Brain pericyte (primary cell): ENCODE measurements at places on chromosomes 4 and X.

DNA sequence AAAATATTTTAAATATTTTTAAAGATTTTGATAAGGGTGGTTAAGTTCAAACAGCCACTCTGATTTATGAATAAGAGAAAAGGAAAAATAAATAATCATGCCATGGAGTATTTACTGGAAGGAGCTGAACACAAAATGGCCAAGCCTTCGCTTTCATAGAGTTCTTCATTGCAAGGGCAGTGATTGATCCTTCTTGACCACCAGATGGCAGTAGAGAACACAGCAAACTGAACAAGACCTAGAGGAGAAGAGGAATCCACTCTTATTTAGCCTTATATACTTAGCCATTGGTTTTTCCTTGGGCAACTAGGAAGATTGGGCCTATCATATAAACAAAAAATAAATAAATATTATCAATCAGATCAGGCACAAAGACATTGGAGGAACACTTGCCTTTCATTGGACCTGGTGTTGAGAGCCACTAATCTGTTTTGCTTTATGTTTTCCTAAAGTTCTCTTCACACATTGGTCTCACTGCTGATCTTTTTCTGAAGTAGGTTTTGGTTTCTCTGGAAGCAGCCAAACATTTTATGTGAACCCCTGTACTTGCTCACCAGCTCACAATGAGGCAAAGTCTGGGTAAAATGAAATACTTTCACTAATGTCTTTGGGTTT lies 58.1 kb upstream of the PARM1 start:
- DNase-seq: peak; percentile 33

DNA sequence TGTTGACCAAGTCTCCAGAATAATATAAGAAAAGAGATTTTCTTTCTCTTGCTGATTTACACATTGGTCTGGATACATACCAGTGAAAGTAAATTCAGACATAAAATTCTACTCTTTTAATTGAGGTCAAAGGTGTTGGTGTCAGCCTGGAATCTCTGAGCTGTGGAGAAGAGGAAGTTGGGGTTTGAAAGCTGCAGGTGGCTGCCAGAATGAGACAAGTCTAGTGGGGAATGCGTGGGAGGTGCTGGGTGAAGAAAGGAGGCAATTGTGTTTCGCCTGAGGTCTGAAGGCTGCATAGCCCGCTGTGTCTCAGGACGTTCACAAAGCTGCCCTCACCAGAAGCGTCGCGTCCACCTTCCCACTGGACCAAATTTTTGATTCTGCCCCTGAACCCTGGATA lies 31.2 kb downstream of the PHEX start:
- DNase-seq: no peak

- DNase-seq: peak; percentile 22
Measured at GRCh38 chr4:304969-305680, at the start of gene ZNF732. Gene ZNF732, minus strand, starts transcription at chr4:305474. Its CDS starts 164 bp downstream, at chr4:305310.

DNA sequence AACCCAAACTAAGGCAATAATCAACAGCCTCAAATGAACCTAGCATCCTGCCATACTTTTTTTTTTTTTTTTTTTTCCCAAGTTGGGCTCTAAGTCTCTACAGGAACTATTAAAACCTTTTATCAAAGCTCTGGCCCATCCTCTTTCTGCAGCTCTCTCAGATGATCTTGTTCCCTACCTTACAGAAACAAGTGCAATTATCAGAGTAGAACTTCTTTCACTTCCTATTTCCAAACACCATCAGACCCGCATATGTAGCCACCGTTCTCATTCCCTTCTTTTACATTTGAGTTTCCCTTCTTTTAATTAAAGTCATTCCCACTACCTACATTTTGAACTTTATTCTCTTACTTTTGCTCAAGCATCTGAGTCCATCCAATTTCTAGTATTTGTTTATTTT lies 690.6 kb downstream of the DMD start:
- no peak for DNase-seq

DNA sequence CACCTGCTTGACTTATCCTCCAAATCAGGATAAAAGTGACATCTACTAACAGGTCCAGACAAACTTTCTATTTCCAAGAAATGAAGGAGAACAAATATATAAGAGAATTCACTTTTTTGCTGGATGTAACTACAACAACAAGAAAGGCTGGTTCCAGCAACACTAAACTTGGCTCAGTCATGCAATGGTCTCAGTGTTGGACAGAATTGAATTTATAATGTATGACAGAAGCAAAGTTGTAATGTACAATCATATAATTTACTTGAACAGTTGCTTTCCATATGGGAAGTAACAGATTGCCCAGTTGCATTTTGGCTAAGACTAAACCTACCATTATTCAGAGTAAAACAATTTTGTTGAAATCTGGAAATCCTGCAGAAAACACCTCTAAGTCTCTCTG lies 183.3 kb upstream of the INTU start:
- no peak for DNase-seq

DNA sequence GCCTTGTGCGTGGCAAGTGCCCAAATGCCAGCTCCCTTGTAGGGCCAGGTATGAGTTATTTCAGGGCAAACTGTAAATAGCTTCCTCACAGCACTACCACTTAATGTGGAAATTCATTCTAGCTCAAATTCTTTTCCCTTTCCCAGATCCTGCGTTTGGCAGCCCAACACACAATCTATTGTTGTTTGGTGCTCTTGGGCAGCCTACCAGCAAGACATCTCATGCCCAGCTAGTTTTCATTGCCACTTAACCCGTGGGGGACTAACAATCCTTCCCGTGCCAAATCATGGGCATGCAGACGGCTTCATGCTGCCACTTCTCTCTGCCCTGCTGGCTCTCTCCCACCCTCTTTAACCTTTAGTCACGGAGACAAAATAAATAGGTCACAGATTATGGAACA lies 454.2 kb downstream of the GRIA2 start:
- DNase-seq: no peak
